ENCODE measurements at places on chromosomes 7 and 10.

DNA sequence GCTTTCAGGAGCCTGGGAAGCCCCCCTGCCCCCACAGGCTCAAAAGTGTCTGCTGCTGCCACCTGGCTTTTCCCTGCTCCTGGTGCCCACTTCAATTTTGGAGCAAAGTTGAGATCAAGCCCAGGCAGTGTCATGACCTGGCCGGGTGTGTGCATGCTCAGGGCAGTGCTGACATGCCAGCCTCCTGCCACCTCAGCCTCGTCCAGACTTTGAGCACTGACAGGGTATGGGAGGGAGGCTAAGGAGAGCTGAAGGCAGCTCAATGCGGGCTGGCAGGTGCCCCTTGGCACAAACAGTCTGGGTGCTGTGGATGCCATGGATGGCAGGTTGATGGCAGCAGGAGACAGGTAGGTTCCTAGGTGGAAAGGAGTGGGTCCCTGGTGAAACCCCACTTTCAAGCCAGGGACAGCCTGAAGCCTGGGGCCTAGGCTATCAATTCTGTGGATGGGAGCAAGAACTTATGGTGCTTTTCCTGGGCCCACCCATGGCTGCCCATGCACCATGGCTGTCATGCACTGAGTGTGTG, 12.3 kb upstream of the ECHDC3 start:
- H3K4me1 ChIP-seq = no peaks in the 10 kb centered on the region
- DNase-seq = no peak
- no peak overlapping the region for H3K4me3 ChIP-seq

DNA sequence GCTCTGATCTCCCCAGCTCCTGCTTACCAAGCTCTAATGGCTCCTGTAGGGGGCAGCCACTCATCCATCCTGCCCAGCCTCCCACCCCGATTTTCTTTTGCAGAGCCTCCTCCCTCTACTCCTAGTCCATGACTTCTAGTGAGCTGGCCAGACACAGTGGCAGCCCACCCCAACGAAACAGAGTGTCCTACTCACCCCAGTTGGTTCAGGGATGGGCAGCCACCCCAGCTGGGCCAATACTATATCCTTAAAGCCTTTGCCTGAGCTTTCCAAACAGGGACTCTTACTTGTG, 77.1 kb downstream of the GRID1 start:
- H3K4me3 ChIP-seq = no peak overlapping the region
- no peaks in the 10 kb centered on the region for H3K27me3 ChIP-seq
- DNase-seq = no peak
- H3K27ac ChIP-seq = no peak overlapping the region
- no peaks in the 10 kb centered on the region for H3K36me3 ChIP-seq
- no peaks in the 10 kb centered on the region for H3K4me1 ChIP-seq

GRCh38 chr7:91193141-91193540, 71.1 kb upstream of the FZD1 start:
- no peak overlapping the region for H3K4me3 ChIP-seq
- no peaks in the 10 kb centered on the region for H3K36me3 ChIP-seq
- no peak overlapping the region for H3K27ac ChIP-seq
- no peak for DNase-seq
- H3K4me1 ChIP-seq = no peaks in the 10 kb centered on the region
- H3K27me3 ChIP-seq = no peaks in the 10 kb centered on the region

DNA sequence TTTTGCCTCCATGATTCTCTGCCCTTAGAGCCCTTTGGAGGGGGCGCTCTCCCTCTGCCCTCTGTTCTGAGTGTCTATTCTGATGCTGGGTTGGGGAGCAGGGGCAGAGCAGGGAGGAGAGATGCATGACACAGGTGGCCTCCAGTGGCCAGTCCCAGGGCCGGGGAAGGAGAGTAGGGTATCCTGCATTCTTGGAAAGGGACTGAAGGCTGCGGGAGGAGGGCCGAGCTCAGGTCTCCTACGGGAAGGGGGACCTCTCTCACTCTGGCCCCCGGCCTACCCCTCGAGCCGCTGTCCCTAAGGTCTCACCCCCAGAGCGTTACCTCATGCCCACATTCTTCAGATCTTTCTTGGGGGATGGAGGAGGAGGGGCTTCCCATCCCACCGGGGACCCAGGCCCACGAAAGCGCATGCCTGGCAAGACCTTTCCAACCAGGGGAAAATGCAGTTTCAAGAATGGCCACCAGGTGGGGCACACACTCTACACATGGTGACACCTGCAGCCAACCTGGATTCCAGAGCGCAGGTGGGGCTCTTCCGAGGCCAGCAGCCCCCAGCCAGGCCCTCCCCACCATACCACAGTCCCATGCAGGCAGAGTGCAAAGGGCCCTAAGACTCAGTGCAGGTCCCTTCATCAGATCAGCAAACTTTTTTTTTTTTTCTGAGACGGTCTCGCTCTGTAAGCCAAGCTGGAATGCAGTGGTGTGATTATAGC, 86.4 kb downstream of the MYL10 start:
- H3K36me3 ChIP-seq = no peaks in the 10 kb centered on the region
- no peaks in the 10 kb centered on the region for H3K27me3 ChIP-seq
- H3K4me1 ChIP-seq = peaks cover 8% of the 10 kb centered on the region

GRCh38 chr10:132206377-132206745, 19.6 kb downstream of the DPYSL4 start:
- peaks cover 6% of the 10 kb centered on the region for H3K4me1 ChIP-seq
- H3K4me3 ChIP-seq = no peak overlapping the region
- peaks cover 2% of the 10 kb centered on the region for H3K36me3 ChIP-seq
- no peaks in the 10 kb centered on the region for H3K27me3 ChIP-seq
- no peak for DNase-seq

DNA sequence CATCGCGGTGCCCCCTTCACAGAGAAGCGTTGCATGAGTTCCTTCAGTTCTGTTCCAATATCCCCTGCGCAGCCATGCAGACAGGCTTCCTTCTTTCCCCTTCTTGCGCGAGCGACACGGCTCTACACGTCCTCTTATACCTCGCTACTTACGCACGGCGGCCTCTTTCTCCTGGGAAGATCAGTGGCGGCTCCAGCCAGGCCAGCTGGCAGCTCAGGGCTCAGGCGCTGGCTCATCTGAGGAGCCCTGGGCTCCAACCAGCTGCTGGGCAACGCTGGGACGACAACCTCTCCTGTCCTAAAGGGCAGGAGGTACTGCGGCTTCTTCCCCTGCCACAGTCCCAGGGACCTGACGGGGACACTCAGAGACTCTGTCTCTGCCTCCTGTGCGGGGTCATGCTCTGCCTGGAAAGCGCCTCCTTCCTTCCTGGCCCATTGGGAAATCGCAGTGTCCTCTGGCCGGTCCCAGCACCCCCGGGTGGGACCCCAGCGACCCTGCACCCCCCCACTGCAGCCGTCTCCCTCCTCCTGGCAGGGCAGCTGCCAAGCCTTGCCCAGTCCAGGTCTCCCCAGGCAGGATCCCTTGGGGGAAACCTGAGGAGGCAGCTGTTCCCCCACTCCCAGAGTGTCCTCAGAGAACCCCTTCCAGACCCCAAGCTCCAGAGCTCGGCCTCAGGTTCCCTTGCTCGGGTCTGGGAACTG, 5.0 kb upstream of the FAM20C start:
- DNase-seq = no peak
- H3K27me3 ChIP-seq = no peaks in the 10 kb centered on the region
- H3K4me3 ChIP-seq = no peak overlapping the region
- no peaks in the 10 kb centered on the region for H3K36me3 ChIP-seq
- no peaks in the 10 kb centered on the region for H3K4me1 ChIP-seq
- H3K27ac ChIP-seq = no peak overlapping the region

DNA sequence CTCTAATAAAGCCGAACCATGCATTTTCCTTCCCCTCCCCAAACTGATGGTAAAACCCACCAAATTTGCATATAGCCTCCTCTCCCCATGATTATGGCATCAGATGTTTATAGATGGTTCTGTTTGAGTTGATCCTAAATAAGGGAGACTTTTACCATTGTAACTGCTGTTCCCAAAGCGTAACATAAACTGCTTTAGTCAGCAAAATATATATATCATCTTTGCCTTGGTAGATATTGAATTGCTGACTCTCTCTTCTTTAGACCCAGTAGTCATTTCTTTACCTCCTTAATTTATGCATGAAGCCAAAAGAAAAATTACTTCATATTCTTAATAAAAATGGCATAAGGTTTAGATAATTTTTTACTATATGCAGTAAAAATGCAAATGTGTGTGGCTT, 86.2 kb upstream of the LRGUK start:
- no peaks in the 10 kb centered on the region for H3K27me3 ChIP-seq
- no peak overlapping the region for H3K27ac ChIP-seq
- no peak overlapping the region for H3K4me3 ChIP-seq
- DNase-seq = no peak

DNA sequence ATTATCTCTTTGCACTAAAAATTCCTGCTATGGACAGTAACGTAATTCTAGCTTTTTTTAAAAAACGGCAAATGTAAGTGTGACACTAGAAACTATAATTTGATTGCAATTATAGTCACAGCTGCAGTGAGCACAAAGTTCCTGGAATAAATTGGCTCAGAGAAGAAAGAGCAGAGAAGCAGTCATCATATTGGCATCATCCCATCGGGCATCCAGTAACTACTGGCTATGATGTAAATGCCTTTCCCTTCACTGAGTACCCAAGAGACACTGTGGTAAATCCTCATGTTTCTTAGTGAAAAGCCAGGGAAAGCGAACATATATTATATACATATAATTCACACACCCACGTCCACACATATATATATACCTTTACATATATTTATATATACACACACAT, 43.6 kb downstream of the PIP4K2A start:
- H3K36me3 ChIP-seq = no peaks in the 10 kb centered on the region
- H3K27ac ChIP-seq = no peak overlapping the region
- peaks cover 27% of the 10 kb centered on the region for H3K4me1 ChIP-seq

DNA sequence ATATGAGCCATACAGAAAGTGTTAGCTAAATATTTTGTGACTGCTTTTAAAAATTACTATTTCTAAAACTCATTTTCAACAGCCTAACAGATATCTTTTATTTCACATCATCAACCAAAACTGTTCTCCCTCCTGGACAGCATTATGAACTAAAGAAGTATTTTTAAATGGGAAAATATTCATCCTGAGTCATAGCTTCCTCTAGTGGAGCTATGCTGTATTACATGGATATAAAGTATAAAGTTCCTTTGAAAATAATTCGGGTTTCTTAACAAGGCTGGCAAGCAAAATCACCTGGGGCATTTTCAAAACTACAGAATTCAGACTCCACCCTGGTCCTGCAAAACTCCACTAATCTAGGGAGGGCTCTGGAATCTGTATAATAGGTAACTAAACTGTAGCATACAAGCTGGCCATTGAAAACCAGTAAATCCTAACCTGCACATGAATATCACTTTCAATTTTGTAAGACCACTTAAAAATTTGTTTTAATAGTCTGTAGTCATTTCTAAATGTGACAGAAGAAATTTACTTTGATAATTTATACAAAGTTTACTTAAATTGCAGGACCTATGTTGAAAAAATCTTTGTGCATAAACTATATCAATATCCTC, 53.5 kb downstream of the SCIN start:
- H3K4me1 ChIP-seq = no peaks in the 10 kb centered on the region
- no peak for DNase-seq
- H3K27me3 ChIP-seq = no peaks in the 10 kb centered on the region
- H3K4me3 ChIP-seq = no peak overlapping the region
- no peak overlapping the region for H3K27ac ChIP-seq

DNA sequence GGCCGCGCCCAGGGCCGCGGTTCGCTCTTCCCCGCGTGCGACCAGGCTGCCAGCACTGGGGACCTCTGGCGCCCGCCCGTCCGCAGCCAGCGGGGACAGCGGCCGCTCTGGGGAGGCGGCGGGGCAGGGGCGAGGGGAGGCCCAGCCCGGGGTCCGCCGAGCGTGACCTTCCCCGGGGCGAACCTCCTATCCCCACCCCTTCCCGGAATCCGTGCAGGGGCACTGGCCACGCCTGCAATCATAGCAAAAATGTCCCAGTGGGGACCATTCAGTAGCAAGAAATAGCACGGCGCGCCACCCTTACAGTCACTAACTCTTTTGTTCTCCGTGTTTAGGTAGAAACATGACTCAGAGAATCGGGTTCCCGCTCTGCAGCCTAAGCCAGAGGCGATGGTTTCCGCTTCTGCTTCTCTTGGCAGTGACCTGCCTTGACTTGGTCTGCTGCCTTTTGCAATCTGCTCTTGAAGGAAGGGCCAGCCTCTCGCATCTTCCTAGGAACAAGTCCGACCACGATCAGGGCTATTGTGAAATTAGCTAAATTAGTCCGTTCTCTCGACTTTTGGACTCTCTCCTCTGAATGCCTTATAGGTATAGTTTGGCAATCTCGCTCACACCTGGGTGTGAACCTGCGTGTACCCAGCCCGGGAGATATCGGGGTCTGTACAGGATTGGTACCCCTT, 79.3 kb upstream of the ACBD5 start:
- H3K4me1 ChIP-seq = peaks cover 8% of the 10 kb centered on the region
- H3K27me3 ChIP-seq = no peaks in the 10 kb centered on the region
- H3K36me3 ChIP-seq = no peaks in the 10 kb centered on the region
- H3K27ac ChIP-seq = peak overlapping the region; percentile 58

DNA sequence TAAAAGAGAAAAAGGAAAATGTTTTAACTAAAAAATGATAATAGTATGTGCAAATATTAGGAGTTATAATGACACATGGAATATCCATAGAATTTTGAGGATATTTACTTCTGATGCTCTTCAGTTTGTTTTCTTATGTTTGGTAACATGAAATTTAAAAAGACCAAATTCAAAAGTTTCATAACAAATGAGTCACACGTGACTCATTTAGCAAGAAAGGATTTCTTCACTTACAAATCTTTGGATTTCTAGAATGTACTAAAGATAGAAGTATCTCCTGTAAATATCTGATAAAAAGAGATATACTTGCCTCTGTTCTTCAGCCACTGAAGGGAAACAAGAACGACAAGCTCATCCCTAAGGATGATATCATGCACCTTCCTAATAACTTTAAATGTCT, 774.5 kb upstream of the LRRTM3 start:
- H3K36me3 ChIP-seq = no peaks in the 10 kb centered on the region
- H3K27me3 ChIP-seq = no peaks in the 10 kb centered on the region
- H3K4me1 ChIP-seq = no peaks in the 10 kb centered on the region
- no peak overlapping the region for H3K27ac ChIP-seq

DNA sequence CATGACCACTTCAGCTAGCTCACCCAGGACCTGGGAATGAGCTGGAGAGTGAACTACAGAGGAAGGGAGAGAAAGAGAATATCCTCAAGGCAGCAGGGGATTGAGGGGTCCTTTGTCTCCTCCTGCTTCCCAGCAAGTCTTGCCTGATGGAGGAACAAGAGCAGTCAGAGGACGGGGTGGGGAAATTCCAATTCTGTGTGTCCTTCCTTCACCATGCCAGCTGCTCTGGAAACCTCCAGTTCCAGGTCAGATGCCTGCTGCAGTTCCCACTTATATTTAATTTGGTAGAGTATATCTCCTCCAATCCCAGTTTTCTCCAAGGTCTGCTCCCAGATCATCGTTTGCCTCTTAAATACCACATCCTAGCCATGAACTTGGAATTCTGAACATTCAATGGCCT, 21.4 kb upstream of the LEP start:
- no peak overlapping the region for H3K4me3 ChIP-seq
- peaks cover 17% of the 10 kb centered on the region for H3K4me1 ChIP-seq
- no peak for DNase-seq
- no peaks in the 10 kb centered on the region for H3K36me3 ChIP-seq

- H3K4me3 ChIP-seq = peak overlapping the region; percentile 64
- peak; percentile 24 for DNase-seq
- H3K27ac ChIP-seq = no peak overlapping the region
- H3K4me1 ChIP-seq = no peaks in the 10 kb centered on the region
Observed at GRCh38 chr10:86632009-86632800, 22.1 kb upstream of the OPN4 start.

Data from common myeloid progenitor, CD34-positive (primary cell).